Left ventricle myocardium inferior (tissue), 1 donor: ENCODE measurements at places on chromosomes 12 and 14. TPM values are rescaled to one million over a fixed set of nuclear protein-coding genes. Genes with fewer than 3 reads are reported as not detected.

The SMCO3 gene
- 0.14 TPM for total RNA-seq

- DNase-seq, result no peak
- no peak overlapping the region for H3K4me3 ChIP-seq
- no peaks in the 10 kb centered on the region for H3K36me3 ChIP-seq
Observed at GRCh38 chr12:3135522-3136461, 58.6 kb downstream of the TSPAN9 start.

- peak overlapping the region; percentile 52 for H3K27ac ChIP-seq
- H3K4me3 ChIP-seq, result no peak overlapping the region
- no peaks in the 10 kb centered on the region for H3K27me3 ChIP-seq
- DNase-seq, result peak; percentile 50
Observed at GRCh38 chr12:69966409-69966808, 141.4 kb downstream of the MYRFL start.

The KIF5A gene
- total RNA-seq, result 0.08 TPM

- DNase-seq, result no peak
- H3K36me3 ChIP-seq, result no peaks in the 10 kb centered on the region
Observed at GRCh38 chr12:128365651-128366231, 98.8 kb downstream of the TMEM132C start.

- no peak overlapping the region for H3K27ac ChIP-seq
- no peaks in the 10 kb centered on the region for H3K4me1 ChIP-seq
- no peak for DNase-seq
- H3K27me3 ChIP-seq, result no peaks in the 10 kb centered on the region
- H3K36me3 ChIP-seq, result no peaks in the 10 kb centered on the region
Observed at GRCh38 chr12:45599196-45599595, 130.3 kb upstream of the ARID2 start.

The DBX2 gene
- total RNA-seq, result 0.14 TPM

GRCh38 chr12:25034676-25035075 is 85.8 kb upstream of the BCAT1 start:
- DNase-seq, result no peak
- no peaks in the 10 kb centered on the region for H3K4me1 ChIP-seq
- no peak overlapping the region for H3K4me3 ChIP-seq
- no peaks in the 10 kb centered on the region for H3K36me3 ChIP-seq
- H3K27me3 ChIP-seq, result no peaks in the 10 kb centered on the region
- H3K27ac ChIP-seq, result no peak overlapping the region

The SPPL3 gene
- 26.8 TPM for total RNA-seq

DNA sequence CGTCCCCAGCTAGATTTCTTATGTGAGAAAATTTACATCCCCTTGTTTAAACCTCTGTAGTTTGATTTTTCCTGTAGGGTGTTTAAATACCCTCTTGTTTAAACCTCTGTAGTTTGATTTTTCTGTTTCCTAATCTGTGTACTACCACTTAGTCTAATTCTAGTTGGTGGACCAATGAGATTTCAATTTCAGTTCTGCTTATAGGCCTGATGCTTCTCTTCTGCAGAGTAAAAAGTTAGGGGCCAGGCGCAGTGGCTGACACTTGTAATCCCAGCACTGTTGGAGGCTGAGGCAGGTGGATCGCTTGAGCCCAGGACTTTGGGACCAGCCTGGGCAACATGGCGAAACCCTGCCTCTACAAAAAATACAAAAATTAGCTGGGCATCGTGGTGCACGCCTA is 11.5 kb downstream of the UBC start:
- no peaks in the 10 kb centered on the region for H3K27me3 ChIP-seq
- no peaks in the 10 kb centered on the region for H3K36me3 ChIP-seq

GRCh38 chr12:104671409-104672095 is 214.8 kb downstream of the CHST11 start:
- no peaks in the 10 kb centered on the region for H3K27me3 ChIP-seq
- H3K27ac ChIP-seq, result peak overlapping the region; percentile 79
- peaks cover 74% of the 10 kb centered on the region for H3K4me1 ChIP-seq

DNA sequence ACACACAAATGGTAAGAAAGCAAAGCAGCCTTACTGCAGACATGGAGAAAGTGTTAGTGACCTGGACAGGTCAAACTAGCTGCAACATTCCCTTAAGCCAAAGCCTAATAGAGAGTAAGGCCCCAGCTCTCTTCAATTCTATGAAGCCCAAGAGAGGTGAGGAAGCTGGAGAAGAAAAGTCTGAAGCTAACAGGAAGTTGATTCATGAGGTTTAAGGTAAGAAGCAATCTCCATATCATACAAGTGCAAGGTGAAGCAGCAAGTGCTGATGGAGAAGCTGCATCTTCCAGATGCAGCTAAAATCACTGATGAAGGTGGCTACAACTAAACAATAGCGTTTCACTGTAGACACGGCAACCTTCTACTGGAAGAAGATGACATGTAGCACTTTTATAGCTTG is 53.5 kb downstream of the PPP1R12A start:
- H3K27ac ChIP-seq, result no peak overlapping the region
- peaks cover 89% of the 10 kb centered on the region for H3K4me1 ChIP-seq
- H3K27me3 ChIP-seq, result no peaks in the 10 kb centered on the region
- no peak for DNase-seq

GRCh38 chr14:89924268-89924667 is 30.3 kb downstream of the EFCAB11 start:
- no peaks in the 10 kb centered on the region for H3K36me3 ChIP-seq
- no peak overlapping the region for H3K27ac ChIP-seq
- H3K4me3 ChIP-seq, result no peak overlapping the region
- H3K4me1 ChIP-seq, result no peaks in the 10 kb centered on the region
- DNase-seq, result no peak

- no peaks in the 10 kb centered on the region for H3K27me3 ChIP-seq
- no peaks in the 10 kb centered on the region for H3K36me3 ChIP-seq
Observed at GRCh38 chr12:104212516-104212915, 3.1 kb upstream of the TXNRD1 start.

- peaks cover 44% of the 10 kb centered on the region for H3K4me1 ChIP-seq
- H3K27ac ChIP-seq, result peak overlapping the region; percentile 89
- H3K27me3 ChIP-seq, result no peaks in the 10 kb centered on the region
- peaks cover 10% of the 10 kb centered on the region for H3K36me3 ChIP-seq
Observed at GRCh38 chr12:123270214-123271000, 1.2 kb downstream of the CDK2AP1 start.

The IL26 gene
- not detected for total RNA-seq

GRCh38 chr14:32980178-32980901 is 41.7 kb downstream of the NPAS3 start:
- H3K4me1 ChIP-seq, result no peaks in the 10 kb centered on the region
- H3K27me3 ChIP-seq, result no peaks in the 10 kb centered on the region
- no peak overlapping the region for H3K4me3 ChIP-seq
- H3K36me3 ChIP-seq, result no peaks in the 10 kb centered on the region
- no peak overlapping the region for H3K27ac ChIP-seq

The BICD1 gene
- total RNA-seq, result 8.5 TPM
